ENCODE measurements at places on chromosomes 4 and X.

DNA sequence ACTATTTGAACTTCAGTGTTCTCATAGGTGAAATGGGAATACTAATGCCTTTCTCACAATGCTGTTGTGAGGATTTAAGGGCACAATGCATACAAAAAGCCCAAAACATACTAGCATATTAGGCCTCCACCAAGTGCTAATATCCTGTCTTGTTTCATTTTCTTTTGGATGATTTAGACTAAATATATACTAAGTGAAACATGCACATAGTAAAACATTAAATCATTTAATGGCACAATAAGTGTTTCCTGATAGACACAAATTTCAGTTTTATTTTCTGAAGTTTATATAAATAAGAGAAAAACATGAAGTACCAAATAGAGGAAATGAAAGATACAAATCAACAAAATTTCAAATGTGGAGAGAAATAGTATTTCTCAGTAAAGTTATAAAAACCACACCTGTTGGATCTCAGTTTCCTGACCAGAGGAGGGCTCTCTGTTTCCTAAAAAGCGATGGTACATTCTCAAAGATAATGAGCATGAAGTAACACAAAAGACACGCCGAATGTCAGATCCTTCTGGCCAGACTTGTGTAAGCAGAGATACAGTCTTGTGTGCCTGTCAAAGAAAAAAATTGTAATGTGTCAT, 25.1 kb downstream of the DDX60 start:
- no peak for DNase-seq

DNA sequence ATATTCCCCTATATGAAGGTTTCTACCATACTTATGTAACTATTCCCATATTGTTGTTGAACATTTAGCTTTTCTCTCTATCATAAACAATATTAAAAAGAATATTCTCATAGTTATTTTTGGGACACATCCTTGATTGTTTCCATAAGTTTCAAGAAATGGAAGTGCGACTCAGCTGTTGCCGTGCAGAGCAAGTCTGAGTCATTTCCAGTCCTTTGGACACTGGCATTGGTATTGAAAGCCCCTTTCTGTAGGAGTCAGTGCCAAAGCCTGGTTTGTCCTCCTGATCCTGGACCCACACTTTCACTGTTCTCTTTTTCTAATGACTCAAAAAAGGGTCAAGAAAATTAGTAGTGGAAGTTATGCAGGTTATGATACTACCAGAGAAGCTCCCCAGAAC, 108.3 kb upstream of the DIAPH2 start:
- no peak for DNase-seq

- DNase-seq: no peak
Measured at GRCh38 chr4:119834906-119835612, 206.5 kb upstream of the PDE5A start.

DNA sequence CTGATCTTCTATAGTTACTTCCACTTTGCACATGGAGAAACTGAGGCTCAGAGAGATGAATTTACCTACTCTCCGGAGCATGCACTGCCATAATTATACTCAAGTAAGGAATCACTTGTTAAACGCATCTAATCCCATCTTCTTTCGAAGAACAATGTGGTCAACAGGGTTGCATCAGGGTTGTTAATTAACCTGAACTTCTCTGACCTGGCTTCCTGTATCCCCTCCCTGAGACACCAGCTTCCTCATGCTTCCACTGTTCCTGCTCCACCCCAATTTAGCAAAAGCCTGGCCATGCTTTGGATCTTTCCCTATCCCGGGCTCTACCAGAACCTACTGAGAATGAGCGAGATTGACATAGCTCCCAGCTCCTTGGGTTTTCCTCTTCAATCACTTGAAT, 136.7 kb downstream of the SMIM20 start:
- no peak for DNase-seq

- DNase-seq: no peak
Measured at GRCh38 chr4:98423009-98423408, 161.8 kb downstream of the RAP1GDS1 start.

GRCh38 chrX:2693113-2694002, 2.3 kb downstream of the CD99 start:
- no peak for DNase-seq

- DNase-seq: no peak
Measured at GRCh38 chrX:8868070-8868773, 67.0 kb upstream of the FAM9A start.

DNA sequence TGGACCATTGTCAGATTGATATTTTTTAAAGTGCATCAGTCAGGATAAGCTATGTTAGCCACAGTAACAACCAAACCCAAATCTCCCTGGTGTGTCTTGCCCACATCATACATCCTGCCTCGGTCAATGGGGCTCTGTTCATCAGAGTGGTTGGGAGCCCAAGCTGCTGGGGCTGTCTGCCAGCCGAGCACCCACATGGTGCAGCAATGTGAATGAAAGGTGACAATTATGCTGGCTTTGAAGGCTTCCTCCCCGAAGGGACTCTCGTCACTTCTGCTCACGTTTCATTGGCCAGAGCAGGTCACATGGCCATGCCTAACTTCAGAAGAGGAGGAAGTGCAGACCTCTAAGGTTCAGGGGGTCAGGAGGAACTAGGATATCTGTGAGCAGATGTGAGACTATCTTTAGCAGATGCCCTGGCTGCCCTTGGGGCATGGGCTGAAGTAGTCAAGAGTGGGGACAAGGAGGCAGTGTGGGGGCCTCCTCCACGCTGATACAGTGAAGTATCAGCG, 1.3 kb upstream of the JAKMIP1 start:
- no peak for DNase-seq

DNA sequence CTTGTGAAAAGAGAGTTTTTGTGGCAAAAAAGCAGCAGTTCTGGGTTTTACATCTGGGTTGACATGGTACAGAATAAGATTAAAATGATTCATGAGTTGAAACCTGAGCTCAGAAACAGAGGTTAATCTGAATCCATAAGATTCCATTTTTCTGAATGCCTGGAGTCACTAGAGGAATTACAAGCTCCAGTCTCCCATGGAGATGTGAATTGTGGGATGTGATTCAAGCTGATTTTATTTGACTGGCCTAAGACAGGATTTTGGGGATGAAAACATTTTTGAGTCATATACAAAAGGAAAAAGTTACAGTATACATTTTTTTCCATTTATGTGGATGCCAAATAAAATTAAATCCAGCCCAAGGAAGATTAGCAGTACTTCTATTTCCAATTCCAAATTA, 161.1 kb downstream of the RBM46 start:
- no peak for DNase-seq

DNA sequence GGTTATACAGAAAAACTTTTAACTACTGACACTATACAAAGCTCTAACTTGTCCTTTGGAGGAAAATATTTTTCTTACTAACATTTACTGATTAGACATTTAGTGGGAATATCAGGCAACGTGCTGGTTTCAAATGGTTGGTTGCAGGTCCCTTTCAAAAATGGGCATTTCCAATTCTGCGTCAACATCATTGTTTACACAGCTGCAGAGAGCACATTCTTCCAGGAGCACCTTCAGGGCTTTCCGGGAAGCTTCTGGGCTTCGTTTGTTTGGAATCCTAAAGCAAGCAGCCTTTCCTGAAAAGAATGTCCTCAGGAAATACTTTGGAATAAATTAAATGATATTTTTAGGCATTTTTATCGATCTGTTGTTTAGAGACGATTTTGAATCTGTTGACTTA, 289.7 kb downstream of the TRIML1 start:
- peak; percentile 38 for DNase-seq

- DNase-seq: no peak
Measured at GRCh38 chrX:153061732-153062131, 5.5 kb downstream of the PNMA3 start.

GRCh38 chrX:4936315-4936714, 1222.9 kb upstream of the PRKX start:
- no peak for DNase-seq

- no peak for DNase-seq
Measured at GRCh38 chr4:38785041-38785790, 2.4 kb upstream of the TLR10 start.

DNA sequence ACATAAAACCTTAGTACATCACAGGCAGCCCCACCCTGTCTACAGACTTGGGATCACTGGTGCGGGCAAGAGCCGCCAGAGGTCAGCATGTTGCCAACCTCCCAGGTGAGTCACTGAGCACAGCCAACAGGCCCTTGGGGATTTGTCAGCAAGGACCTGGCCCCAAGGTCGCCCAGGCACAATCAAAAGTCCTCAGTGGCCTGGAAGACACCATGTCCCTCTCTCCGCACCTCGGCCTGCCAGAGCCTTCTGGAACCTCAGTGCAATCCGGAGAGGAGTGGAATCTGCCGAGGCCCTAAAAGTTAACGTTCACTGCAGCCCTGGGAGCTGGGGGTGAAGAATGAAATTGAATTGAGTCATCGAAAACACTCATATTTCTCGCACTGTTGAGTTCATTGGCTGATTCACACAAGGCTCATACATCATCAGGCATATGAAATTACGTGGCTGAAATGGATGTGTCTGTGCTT, 74.3 kb downstream of the WFS1 start:
- DNase-seq: peak; percentile 58

GRCh38 chr4:4268776-4269175, 20.8 kb upstream of the TMEM128 start:
- DNase-seq: no peak

DNA sequence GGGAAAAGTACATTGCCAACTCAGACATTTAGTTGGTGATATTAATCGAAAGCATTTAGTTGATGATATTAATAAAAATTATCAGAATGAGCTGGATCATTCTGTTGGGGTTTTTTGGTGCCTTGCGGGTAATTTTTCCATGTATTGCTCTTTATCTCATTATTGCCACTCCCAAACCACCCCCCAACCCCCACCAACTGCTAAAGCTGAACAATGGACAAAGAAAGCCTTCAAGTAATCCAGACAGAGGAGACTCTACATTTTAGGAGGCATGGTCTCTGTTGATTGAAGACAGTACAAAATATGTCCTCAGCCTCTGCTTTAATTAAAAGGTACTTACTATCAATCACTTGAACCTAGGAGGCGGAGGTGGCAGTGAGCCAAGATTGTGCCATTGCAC, 22.5 kb downstream of the PDK3 start:
- no peak for DNase-seq

Data from iPS-NIHi11 (cell line).